ENCODE measurements at places on chromosomes 11 and 22. TPM values are rescaled to one million over a fixed set of nuclear protein-coding genes. Genes with fewer than 3 reads are reported as not detected.

Gene LDHA
- total RNA-seq, result 484 TPM

Gene SCGB1A1
- not detected for total RNA-seq

Gene PPP1R14B
- 283 TPM for total RNA-seq

Gene LRRC56
- 0.73 TPM for total RNA-seq

Gene FAM180B
- not detected for total RNA-seq

Gene BET1L
- total RNA-seq, result 26.3 TPM

Gene KCNJ4
- total RNA-seq, result not detected

Gene ANGPTL5
- 1.3 TPM for total RNA-seq

Gene TLCD5
- total RNA-seq, result 9.4 TPM

Gene HMOX1
- 217 TPM for total RNA-seq

Gene ZW10
- total RNA-seq, result 30.1 TPM

Gene CERK
- total RNA-seq, result 47.3 TPM

Gene MPST
- 42.9 TPM for total RNA-seq

Gene HORMAD2
- not detected for total RNA-seq

Gene YPEL1
- total RNA-seq, result 0.58 TPM

Gene TECTA
- 0.87 TPM for total RNA-seq

Gene APOBEC3F
- 6.6 TPM for total RNA-seq

Gene RRP8
- 11.9 TPM for total RNA-seq

Gene ATL3
- total RNA-seq, result 178 TPM

Gene LRRC74B
- total RNA-seq, result not detected

Gene RAPSN
- 0.17 TPM for total RNA-seq

Gene CD44
- total RNA-seq, result 850 TPM

Gene MMP8
- 0.33 TPM for total RNA-seq

Gene AGBL2
- 1.0 TPM for total RNA-seq

Gene PNPLA3
- 9.9 TPM for total RNA-seq

Gene PRSS23
- total RNA-seq, result 488 TPM

Gene CFAP300
- total RNA-seq, result 4.3 TPM
